ENCODE measurements at places on chromosomes 1 and 21.
A peak's percentile ranks its signal among the peaks of the same experiment; 100 is the strongest.

DNA sequence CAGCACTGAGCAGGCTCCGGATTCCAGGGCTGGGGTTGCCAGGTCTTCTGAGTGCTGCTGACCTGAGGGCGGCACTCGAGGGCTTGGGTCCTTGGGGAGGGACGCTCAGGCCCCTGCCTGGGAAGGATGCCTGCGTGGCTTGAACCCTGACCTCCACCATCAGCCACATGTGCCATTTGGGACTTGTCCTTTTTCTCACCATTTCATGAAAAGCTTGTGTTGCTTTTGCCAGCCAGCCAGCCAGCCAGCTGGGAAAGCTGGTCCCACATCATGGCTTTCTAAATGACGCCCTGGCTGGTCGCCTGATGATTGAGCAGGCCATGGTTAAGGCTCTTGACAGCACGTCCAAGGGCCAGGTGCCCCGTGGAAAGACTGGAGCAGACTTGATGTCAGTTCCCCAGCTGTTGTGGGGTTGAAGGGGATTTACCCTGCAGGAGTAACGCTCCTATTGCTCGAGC is 168.7 kb downstream of the CAMTA1 start:
- DNase-seq = no peak

GRCh38 chr1:85041793-85042192 is 6.5 kb downstream of the MCOLN3 start:
- DNase-seq = no peak

DNA sequence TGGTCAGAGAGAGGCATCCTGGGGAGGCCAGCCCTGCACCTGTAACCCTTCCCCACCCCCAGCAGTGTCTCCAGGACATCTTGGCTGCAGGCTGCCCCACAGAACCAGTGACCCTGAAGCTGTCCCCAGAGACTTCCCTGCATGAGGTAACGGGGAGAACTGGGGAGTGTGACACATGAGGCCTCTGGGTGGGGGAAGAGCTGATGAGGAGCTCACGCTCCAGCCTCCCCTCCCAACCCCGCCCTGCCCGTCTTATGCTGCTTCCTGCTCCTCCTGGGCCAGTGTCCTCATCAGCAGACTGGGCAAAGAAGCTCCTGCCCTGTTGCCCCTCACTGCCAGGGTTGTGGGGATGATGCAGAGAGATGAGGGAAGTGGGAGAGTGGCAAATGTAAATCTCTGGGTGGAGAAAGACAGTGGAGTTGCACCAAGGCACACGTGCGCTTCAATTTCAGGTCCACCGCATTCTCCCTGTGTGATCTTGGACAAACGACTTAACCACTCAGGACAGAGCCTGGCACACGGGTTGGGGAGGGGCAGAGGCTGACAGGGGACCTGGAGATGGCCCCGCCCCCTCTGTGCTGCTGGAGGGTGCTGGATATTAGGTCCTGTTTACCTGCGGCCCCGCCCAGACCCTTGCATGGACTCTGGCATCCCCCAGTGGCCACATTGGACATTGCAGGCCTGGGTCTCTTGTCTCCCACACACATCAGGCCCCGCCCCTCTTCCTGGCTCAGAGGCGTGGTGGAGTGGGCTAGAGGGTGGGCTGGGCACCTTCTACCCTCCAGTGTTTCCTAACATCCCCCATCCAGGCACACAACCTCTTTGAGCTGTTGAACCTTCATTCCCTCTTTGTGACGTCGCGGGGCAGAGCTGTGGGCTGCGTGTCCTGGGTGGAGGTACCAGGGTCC is 12.3 kb downstream of the CLCNKB start:
- peak; percentile 72 for DNase-seq

- DNase-seq = no peak
Measured at GRCh38 chr1:119435052-119435451, 20.1 kb downstream of the HSD3B2 start.

- DNase-seq = no peak
Measured at GRCh38 chr1:116569381-116569670, 1.5 kb downstream of the CD58 start.

- DNase-seq = no peak
Measured at GRCh38 chr1:51504806-51505525, 14.1 kb downstream of the EPS15 start.

DNA sequence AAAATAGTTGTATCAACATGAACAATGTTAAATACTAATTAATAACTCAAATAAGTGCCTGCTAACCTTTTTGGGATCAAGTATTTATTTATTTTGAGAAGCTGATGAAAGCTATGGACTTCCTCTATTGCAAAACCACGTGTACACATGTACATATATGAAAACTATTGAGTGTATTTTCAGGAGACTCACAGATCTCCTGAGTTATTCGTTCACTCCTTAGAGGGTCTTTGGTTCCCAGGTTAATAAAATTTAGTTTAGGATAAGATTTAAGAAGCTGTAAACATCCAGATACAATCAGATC is 130.5 kb downstream of the DISC1 start:
- DNase-seq = no peak

GRCh38 chr1:16625497-16626408 is 12.4 kb upstream of the NBPF1 start:
- DNase-seq = no peak

DNA sequence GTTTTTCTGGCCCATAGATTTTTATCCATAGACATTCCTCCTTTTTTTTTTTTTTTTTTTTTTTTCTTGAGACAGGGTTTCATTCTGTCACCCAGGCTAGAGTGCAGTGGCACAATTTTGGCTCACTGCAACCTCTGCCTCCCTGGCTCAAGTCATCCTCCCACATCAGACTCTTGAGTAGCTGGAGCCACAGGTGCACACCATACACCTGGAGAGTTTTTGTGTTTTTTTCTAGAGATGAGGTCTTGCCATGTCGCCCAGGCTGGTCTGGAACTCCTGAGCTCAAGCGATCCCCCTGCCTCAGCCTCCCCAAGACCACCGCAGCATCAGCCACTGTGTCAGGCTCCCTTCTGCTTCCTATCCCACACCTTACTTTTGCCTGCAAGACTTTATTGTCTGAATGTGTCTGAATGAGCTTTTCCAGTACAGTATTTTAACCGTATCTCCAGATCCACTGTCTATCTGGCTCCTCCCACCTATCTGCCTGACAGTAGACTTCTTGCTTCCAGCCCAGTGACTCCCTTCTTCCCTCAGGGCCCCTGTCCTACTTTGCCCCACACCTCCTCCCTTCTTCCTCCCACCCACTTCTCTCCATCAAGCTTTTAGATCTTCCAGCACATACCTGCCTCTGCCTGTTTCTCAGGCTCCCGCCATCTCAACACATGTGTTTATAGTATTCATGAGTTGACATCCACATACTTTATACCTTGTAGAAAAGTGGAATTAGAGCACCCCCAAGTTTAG is 6.1 kb downstream of the C1orf21 start:
- DNase-seq = no peak

DNA sequence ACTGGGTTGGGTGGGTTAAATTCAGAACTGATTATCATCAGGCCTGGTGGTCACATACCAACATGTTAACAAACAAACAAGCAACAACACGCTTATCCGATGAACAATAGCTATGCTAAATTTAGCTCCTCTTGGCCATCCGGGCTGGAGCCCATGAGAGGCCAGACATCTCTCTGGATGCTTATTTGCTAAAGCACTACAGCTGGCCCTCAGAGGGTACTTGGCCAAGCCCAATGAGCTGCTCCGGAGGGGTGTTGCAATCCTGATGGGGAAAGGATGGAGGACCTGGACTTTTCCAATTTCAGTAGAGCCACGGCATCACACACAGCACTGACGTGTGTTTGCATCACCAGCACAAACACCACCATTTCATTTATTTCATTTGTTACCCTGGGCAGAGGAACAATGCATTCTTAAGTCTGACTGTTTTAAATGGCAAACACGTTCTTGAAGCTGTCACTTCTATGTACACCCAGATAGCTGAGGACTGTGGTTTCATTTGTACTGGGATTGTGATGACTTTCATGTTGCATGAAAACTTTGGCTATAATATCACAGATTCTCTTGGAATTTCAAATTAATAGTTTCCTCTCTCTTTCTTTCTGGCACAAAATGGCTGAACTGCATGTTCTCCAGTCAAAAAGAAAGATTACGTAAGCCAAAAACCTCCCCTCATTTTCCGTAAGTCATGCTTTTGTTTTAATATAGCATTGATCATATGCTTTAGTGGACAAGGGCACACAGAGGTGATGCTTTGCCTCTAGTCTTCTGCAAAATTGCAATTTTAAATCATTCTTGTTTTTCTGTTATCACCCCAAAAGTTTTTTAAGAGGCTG is 359.8 kb upstream of the KAZN start:
- no peak for DNase-seq

DNA sequence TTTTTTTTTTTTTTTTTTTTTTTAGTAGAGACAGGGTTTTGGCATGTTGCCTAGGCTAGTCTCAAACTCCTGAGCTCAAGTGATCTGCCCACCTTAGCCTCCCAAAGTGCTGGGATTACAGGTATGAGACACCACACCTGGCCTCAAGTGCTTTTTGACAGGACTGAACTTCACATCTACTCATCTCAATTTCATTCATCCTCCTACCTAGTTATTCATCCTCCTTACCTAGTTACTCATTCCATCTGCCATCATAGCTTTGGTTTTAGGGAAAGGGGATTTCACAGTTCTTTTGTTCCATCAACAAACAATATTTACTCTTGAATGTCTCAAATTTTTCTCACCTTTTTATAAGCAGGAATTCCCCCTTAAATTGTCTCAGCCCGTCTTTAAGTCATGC is 38.6 kb upstream of the RALGPS2 start:
- no peak for DNase-seq

DNA sequence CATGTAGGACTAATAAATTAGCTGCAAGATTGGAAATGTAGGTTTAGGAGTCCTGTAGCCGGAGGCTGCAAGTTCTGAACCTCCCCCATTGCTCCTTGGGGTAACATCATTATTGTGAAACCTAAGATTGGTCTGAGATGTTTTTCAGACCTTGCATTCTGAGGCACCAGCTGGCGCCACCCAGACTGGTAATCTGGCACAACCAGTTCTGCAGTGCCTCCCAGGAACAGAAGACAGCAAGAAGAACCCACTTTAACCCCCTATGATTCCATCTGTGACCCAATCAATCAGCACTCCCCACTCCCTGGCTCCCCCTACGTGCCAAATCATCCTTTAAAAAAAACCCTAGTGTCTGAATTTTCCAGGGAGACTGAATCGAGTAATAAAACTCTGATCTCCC is 11.6 kb upstream of the DNAJC6 start:
- DNase-seq = no peak

DNA sequence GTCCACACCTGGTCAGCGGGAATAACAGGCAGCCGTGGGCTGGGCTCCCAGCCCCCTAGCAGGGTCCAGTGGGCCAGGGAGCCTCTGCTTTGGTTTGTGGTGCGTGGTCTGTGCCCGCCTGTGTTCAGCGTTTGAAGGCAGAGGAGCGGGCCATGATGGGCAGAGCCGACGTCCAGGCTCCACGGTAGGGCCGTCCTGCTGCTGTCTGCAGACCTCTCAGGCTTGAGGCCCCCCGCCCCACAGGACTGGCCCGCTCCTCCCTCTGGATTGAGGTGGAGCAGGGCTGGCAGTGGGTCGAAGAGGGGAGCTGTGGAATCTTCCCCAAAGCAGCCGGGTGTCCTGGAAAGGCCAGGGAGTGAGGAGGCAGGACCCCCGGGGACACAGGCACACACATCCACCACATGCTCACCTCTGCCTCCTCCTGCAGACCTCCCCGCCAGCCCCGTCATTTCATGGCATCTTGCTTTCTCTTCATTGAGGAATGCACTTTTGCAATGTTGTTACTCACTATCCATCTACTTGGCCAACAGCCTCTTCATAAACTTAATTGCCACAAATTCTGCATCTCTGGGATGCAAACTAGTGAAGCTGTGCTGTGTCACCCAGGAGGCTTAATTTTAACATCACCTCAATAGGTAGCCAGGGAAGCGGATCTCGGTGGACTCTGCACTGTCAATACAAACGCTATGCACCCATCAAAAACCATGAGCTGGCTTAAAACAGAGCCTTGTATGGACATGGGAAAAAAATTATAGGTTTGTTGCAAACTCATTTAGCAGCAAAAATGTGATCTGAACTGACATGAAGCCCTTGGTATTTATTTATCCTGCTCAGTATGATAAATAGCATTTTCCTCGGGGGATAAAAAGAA is 85.9 kb downstream of the PDE9A start:
- DNase-seq = no peak
